ENCODE measurements at places on chromosomes 12 and 14.

DNA sequence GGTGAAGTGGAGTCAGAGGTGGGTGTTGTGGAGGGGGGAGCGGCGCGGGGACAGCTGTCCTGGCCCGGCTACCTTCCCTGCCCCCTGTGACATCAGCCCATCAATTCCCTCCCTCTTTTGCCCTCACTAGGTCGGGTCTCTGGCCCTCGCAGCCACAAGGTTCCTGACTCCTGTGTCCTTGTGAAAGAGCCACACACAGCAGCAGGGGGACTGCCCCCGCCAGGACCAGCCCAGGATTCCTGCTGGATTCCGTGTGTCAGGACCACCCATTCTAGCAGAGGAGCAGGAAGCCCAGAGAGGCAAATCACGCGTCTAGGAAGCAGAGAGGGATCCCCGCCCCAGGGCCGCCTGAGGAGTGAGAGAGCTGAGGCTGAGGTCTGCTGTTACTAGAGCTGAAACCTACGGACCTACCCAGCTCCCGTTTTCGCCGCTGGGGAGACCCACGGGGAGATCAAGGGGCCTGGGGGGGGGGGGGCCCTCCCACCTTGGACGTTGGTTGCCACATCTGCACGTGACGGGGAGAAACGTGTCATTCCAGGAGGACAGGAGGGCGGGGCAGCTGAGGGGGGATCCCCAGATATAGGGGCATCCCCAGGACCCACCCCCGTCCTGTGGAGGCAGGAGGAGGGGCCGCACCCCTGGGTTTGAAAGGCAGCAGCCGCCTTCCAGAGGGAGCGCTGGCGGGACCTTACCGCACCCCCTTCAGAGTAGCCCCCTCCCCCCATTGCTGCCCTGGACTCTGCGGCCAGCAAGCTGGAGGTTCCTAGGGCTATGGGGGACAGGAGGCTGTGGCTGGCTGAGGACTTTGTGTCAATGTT lies 12.5 kb upstream of the INF2 start:
- DNase-seq = no peak

- DNase-seq = no peak
These were observed 17.0 kb downstream of the PPP1R1A start for GRCh38 chr12:54571193-54572188.

DNA sequence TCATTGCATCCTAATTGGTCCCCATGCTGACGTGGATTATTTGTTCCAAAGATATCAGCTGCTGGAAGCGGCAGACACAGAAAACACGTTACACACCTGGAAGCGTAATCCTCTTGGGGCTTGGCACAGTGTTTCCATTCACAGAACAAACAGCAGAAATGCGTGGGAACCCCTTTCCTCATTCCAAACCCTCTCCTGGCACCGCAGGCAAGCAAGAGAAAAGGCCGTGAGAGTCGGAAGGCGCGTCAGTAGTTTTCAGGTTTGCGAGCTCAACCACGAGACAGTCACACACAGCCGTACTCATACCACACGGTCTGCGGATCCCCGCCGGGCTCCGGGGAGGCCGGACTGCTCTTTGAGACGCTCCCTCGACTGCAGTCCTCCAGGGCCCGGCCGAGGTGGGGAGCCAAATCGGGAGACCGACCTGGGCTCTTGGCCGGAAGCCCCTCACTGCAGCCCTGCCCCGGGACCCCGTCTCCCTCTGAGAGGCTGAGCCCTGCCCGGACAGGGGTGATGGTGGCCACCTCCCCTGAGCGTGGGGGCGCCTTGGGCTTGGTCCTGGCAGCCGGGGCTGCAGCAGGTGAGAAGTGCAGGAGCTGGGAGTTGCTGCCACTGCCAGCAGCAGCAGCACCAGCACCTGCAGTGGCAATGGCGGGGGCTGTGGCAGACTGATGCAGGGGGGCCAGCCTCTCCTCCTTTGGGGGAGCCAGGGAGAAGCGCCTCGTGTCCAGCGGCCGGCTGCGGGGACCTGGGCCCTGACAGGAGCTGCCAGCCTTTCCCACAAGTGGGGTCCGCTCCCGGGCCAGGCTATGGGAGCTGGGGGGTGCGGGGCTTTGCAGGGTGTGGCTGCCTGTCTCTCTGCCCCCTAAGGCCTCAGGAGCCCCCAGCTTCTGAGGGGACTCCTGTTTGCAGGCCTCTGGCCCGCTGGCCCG lies 28.1 kb upstream of the GPR68 start:
- no peak for DNase-seq

GRCh38 chr12:22899184-22899583 lies 274.2 kb downstream of the ETNK1 start:
- no peak for DNase-seq

GRCh38 chr12:84694116-84694515 lies 218.5 kb downstream of the SLC6A15 start:
- peak; percentile 29 for DNase-seq

DNA sequence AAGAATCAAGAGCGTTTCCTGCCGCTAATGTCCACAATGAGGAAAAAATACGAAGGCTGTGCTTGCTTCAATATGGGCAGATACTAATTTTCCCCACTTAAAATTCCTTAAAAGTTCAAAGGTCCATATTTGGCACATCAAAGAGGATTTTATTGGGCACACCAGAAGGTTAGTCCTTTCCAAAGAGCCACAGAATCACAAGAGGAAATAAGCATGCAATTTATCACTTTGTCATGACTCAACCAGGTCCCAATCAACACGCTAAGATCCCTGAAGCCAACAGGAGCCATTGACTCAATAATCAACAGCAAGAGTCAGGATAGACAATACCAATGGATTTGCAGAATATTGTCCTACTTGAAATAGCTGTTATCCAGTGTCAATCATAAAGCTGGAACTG lies 80.6 kb downstream of the MAP1LC3B2 start:
- DNase-seq = no peak

DNA sequence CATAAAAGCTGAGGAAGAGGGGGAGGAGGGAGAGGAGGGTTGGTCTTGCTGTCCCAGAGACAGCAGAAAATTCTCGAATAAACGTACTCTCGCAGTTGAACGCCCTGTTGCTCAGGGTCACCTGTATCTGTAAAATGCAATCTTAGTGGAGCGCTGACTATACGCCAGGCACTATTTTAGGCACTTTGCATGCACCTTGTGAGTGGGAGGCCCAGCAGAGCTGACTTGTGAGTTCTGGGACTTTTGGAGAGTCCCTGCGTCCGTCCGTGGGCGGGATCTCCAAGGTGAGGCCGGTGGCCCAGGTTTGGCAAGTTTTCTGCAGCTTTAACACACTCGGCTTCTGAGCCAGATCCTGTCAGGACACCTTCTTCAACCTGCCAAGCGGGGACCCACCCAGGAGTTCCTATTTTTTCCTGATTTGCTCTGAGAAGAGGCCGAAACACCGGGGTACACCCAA lies 32.5 kb upstream of the PLEKHG6 start:
- no peak for DNase-seq

- no peak for DNase-seq
These were observed 10.7 kb downstream of the SLC25A47 start for GRCh38 chr14:100333827-100334226.

- no peak for DNase-seq
These were observed 311.8 kb upstream of the AMIGO2 start for GRCh38 chr12:47391566-47391965.

DNA sequence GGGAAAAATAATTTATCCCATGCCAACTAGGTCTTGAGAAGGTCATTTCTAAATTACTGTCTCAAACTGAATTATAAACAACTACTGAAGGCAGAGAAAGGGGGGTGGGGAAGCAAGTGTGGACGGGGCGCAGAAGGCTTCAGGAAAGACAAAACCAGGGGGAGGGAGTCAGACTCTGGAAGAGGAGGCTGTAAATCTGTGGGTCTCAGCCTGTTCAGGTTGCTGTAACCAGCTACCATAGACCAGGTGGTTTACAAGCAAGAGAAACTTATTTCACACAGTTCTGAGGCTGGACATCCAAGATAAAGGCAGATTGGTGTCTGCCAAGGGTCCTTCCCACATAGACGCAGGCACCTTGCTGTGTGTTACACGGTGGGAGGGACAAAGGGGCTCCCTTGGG lies 39.9 kb upstream of the FZD10 start:
- DNase-seq = no peak

GRCh38 chr12:84842406-84843013 lies 70.1 kb downstream of the SLC6A15 start:
- DNase-seq = peak; percentile 55

GRCh38 chr12:11482955-11483354 lies 87.6 kb upstream of the PRB2 start:
- DNase-seq = no peak

DNA sequence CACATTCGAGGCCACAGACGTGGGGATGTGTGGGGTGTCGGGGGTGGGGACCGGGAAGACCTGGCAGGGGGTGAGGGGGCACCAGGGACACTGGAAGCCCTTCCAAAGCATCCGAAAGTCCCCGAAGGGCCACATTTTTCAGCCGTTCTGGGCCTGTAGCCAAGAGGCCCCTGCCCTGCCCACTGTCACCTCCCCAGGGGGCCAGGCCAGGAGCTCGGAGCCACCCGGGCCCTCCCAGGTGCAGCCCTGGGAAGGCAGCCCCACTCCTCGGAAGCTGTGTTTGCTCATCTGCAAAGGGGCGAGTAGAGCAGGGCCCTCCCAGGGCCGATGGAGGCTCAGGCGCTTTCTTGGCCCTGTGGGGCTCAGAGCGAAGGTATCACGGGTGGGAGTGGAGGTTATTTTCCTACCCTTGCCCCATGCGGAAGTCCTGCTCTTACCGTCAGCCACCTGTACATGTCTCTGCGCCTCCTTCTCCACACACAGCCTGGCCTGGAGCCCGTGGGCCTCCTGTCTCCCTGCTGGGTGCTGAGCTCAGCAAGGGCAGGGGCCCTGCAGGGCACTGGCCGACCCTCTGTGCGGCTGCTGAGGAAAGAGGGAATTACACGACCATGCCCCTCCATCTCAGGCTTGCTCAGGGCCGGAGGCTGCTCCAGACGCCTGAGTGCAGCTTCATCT lies 27.2 kb downstream of the NOC4L start:
- no peak for DNase-seq

DNA sequence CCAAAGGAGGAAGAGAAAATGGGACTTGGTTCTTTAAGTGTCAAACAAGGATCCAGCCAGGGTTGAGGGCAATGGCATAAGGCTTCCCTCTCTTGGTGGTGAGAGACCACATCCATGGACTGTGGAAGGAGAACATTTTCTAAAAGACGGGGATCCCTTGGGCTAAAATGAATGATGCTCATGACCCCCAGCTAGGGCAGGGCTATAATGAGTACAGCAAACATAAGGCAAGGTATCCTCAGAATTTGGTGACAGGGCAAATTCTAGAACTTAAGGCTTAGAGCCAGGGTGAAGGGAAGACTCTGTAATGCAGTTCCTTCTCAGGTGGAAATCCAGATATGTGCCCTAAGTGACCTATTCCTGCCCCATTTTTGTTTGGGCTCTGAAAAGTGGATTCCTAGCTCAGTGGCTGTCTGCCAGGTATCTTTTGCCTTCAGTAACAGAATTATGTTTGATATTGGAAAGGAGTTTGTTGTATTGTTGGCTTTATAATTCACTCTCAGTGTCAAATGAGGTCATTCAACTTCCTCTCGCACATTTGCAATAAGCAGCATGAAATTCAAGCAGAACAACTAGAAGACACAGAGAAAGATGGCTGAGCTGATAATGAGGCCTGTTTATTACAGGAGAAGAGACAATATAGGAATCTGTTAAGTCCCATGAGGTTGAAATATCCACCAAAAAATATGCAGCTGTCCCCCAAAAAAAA lies 76.8 kb downstream of the DAD1 start:
- DNase-seq = no peak

All from hindlimb muscle (tissue), 1 donor.